ENCODE measurements at places on chromosomes 3 and 15.

GRCh38 chr3:39094851-39095677 is 12.4 kb downstream of the GORASP1 start:
- DNase-seq, result no peak

DNA sequence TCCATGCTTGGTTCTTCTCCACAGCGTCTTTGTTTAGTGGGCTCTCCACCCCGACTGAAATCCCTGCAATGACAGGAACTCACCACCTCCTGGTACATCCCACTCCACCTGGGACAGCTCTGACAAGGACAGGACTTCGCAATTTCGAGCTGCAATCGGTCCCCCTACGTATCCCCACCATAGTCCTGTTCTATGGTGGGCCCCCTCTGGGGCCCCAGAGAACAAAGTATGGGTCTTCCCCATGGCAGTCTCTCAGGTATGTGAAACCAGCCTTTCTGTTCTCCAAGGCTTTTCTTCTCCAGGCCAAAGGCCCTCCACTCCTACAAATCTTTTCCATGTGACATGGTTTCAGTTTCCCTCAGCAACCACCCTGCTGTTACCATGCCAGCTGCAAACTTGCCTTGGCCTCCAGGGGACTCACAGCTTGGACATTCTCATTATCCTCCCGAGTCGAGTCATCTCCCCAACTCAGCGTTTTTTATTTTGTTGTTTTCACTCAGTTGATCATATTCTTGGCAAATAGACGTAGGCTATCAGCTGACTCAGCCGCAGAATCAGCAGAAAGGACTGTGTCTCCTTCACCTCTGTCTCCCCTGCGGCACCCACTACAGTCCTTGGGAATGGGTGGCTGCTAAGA is 233.3 kb downstream of the OPA1 start:
- DNase-seq, result no peak

GRCh38 chr3:10625323-10625722 is 119.9 kb upstream of the ATP2B2 start:
- DNase-seq, result no peak

DNA sequence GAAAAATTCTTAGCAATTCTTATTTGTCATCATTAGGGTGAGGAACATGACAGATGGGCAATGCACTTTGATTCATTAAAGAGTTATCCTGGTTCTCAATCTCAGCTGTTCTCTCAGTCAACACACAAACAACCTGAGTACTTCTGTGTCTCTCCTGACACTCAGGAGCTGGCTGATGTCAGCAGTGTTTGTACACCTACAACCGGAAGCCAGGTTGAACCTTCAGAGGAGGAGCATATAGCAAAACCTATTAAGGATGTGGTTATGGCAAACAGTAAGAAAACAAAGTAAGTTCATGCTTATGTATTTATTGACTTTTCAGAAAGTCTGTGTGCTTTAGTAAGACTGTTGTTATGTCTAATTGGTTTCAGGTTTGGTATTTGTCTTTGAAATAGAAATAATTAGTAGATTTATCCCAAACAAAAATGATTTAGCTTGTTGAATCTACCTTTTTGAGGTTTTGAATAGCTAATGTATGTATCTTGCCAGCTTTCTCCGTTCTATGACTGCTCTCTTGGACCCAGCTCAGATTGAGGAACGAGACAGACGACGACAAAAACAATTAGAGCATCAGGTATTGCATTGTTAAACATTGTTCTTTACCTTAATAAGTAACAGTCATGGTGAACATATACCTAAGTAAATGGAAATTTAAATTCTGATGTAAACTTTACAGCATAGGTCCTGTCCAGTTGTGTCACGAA is 36.6 kb downstream of the CCDC66 start:
- DNase-seq, result no peak

DNA sequence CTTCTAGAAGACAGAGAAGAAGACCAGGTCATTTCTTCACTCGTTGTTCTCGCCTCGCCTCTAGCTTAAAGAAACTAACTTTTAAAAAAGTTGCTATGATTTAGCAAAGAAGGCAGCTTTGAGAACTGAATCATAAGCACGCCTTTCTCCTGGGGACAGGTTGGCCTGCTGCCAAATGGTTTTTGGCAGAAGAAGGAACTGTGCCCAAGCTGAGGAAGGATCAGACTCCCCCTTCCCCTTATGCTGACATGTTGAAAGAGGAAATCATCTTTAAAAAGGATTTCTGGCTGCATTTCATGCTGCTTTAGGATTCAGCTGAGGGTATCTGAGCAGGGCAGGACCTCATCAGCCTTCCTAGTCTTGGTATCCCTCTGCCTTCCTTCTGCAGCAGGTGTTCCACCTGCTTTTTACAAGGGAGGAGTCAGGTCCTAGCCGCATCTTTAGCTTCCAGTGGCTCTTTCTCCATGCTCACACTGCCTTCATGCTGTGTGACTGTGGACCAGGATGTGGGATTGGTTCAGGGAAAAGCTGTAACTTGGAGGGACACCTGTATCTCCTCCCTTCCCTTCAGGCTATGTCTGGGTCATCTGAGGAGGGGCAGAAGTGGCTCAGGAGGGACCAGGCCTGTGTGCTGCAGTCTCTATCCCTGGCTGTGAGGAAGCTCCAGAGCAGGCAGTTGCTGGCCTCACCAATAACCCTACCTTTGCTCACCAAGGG is 34.1 kb upstream of the HACD2 start:
- DNase-seq, result no peak

GRCh38 chr3:188278717-188279324 is 124.9 kb downstream of the LPP start:
- DNase-seq, result no peak

DNA sequence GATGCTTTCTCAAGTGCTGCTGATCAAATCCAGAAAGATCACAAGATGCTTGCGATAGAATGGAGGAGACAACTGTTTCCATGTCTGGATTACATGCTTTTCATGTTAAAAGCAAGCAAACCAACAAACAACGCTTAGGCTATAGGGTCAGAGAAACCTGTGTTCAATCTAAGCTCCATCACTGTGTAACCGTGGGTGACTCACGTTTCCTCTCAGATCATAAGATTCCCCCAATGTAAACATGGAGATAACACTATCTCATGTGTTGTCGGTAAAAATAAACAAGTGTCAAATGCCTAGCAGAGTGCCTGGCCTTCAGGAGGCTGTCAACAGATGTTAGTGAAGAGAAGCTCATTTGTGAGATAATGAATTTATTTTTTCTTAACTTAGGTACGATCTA is 907.8 kb downstream of the NTRK3 start:
- DNase-seq, result no peak

- no peak for DNase-seq
These were observed 369.2 kb upstream of the IL12A start for GRCh38 chr3:159619341-159619885.

- DNase-seq, result no peak
These were observed 89.9 kb upstream of the P3H2 start for GRCh38 chr3:190210608-190211007.

- DNase-seq, result no peak
These were observed 7.4 kb downstream of the ZBTB47 start for GRCh38 chr3:42660898-42661297.

- DNase-seq, result no peak
These were observed 4.1 kb downstream of the OSBPL11 start for GRCh38 chr3:125591116-125591760.

DNA sequence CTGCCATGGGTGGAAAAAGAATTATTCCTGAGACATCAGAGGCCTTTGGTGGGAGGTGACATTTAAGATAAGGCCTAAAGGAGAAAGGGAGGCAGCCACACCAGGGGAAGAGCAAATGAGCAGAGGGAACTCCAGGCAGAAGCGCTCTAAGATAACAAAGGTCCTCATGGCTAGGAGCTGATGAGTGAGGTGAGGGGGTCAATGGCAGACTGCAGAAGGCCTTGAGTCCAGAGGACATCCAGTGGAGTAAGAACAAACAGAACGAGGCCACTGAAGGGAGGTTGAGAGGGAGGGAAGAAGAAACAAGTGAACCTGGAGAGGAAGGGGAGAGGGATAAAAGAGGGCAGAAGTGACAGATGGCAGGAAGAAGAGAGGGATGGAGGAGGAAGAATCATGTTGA is 97.3 kb downstream of the CTNNB1 start:
- DNase-seq, result no peak

DNA sequence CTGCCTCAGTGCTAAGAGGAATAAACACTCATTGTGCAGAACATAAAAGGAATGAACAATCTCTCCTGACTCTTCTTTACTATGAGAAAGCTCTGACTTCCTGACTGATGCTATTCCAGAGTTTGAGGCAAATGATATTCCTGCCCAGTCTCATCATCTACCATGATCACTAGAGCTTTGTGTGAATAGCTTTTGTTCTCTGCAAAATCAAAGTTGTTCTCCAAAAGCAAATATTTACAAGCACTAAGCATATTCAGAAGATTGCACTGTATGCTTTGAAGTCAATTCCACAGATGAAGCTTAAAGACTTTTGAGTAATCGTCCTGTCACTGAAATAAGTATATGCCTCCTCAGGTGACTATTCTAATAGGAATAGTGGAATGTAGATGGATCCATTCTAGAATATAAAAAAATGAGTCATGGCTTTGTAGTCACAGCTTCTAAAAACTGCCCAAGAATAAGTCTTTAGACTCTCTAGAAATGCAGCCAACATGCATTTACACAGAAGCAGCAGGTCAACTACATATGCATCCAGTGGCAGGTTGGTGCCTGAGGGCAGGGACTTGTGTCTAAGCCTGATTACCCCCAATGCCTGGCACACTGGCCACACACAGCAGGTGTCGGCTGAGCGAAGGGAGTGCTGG is 34.6 kb downstream of the TNFAIP8L3 start:
- no peak for DNase-seq

DNA sequence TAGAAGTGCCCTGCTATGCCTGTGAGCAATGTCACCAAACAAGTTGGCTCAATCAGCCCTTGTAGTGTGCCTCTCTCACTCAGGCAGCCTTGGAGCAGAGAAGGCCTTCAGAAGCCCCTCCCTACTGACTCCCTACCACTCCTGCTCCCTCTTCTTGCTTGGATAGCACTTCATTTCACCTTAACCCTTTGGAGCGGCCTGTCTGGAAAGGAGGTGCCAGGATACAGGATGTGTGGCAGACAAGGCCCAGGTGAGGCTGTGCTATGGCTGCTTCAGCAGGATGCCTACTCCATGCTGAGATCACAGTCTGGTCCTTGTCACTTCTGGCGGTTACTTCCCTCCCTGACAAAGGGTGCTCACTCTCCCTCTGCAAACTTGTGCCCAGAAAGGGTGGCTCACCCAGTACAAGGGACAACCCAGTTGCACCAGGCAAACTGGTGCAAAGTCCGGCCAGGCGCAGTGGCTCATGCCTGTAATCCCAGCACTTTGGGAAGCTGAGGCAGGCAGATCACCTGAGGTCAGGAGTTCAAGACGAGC is 1.1 kb downstream of the MON1A start:
- DNase-seq, result no peak

DNA sequence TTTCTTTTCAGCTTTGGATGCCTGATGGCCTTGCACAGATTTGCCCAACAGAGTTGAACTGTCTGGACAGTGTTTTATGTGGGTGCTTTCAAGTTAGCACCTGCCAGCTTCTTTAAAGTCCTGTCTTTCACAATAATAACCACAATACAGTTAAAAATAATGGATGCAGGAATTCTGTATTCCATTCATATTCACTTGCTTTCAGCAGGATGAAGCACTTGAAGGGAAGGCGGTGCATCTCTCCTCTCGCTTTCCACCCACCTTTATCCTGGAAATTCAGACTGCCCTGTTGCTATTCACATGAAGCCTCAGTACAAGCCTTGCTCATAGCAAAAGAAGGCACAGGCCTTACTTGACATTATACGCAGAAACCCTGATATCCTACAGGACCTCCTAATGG is 26.5 kb upstream of the GYG1 start:
- DNase-seq, result no peak

- no peak for DNase-seq
These were observed 12.7 kb upstream of the SLC6A6 start for GRCh38 chr3:14389716-14390115.

- DNase-seq, result no peak
These were observed 243.9 kb upstream of the AGTR1 start for GRCh38 chr3:148453781-148454191.

DNA sequence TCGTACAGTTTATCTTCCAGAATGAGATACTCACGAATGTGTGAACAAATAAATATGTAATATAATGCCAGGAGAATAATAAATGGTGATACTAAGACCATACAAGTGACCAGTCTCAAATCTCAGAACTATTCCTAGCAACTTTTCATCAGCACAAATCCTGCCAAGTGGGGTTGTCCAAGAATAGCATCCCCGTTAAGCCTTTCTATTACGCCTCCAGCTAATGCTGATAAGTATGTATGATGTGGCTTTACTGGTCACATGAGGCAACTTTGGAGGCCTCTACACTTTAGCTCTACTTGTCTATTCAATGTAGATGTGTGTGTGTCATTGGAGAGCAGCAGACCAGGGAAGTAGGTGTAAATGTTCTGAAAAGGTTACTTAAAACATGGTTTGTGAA is 129.5 kb downstream of the KCNMB2 start:
- no peak for DNase-seq

DNA sequence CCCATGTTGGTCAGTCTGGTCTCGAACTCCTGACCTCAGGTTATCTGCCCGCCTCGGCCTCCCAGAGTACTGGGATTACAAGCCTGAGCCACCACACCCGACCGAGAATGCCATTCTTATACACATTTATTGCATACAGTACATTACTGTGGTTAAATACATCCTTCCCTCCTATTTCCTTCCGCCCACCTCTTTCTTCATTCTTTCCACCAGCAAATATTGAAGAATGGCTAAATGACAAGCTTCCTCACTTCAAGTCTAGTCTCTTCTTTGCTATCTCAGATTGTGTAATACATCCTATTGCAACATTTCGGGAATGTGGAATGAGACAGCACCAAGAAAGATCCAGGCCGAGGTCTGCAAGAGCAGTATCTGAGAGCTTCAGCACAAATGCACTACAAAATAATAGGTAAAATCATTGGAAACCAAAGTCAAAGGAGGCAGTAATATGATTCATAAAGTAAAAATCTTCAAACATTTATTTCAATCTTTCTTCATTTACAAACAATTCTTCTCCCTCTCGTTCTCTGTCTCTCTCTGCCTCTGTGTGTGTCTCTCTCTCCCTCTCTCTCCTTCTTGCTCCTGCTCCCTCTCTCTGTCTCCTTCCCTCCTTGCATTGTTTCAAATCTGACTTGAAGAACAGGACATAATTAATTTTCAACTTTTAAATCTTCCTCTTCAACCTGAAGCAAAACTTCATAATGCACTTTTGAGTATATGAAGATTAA is 94.7 kb upstream of the TGFBR2 start:
- DNase-seq, result peak; percentile 9

DNA sequence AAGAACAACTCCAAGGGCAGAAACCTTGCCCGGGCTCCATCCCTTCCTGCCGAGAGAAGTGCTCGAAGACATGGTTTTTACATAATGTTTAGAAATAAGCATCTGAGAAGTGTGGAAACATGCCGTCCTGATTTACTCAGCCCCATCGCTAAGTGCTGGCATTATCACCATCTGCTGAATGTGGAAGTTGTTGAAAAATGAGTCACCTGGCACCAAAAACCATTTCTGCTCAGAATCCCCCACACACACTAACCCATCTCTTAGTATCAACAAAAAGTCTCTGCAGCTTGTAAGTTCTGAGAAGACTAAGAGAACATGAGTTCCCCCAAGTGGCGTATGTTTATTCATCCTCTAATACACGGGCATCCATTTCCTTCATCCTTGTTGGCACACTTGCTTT is 51.0 kb upstream of the ARL8B start:
- DNase-seq, result no peak

All from stimulated activated CD8-positive, alpha-beta memory T cell treated with anti-CD3 and anti-CD28 coated beads, Interleukin-2, amount 100 ng/mL, for 48 hours (primary cell).